Erythroblast (primary cell): ENCODE measurements at places on chromosomes 13 and 19.

DNA sequence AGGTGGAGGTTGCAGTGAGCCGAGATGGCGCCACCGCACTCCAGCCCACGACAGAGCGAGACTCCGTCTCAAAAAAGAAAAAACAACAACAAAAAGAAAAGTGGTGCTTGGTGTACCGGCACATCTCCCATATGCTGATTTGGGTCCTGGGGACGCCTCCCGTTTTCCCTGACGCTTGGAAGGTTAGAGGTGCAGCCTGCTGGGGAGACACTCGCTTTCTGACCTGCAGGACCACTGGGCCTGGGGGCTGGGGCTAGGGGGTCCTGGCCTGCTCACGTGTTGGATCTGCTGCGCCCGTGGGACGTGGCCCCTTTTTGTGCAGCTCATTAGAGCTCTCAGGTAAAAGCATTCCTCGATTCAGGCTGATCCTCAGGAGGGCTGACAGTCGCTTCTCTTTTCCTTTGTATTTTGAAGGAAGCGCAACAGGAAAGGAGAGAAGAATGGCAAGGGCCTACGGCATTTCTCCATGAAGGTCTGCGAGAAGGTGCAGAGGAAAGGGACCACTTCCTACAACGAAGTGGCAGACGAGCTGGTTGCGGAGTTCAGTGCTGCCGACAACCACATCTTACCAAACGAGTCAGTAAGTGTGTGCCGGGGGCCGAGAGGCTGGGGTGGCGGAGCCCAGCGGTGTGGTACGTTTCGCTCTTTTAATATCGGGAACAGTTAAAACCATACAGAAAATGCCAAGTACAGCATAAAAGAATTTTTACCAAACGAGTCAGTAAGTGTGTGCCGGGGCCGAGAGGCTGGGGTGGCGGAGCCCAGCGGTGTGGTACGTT, 25.1 kb downstream of the ATP4B start:
- no peak for DNase-seq

DNA sequence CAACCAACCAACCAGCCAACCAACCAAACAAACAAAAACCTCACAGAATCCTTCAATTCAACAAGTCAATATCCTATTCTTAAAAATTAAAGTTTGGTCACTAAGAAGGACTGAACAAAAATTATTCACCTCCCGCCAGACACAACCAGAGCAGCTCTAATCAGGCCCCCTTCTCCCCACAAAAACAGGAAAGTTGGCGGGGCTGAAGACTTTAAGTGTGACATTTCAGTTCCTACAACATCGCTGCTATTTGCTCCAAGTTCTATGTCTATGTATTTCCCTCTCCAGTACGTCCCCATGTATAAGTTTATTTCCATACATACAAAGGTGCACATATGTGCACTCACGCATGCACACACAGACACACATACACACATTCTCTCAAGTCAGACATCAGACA, 32.8 kb upstream of the STK24 start:
- DNase-seq = no peak

- DNase-seq = peak; percentile 66
Measured at GRCh38 chr13:60431108-60431700, 34.2 kb downstream of the TDRD3 start.

GRCh38 chr13:90232291-90232690, 1115.2 kb upstream of the MIR17HG start:
- no peak for DNase-seq

DNA sequence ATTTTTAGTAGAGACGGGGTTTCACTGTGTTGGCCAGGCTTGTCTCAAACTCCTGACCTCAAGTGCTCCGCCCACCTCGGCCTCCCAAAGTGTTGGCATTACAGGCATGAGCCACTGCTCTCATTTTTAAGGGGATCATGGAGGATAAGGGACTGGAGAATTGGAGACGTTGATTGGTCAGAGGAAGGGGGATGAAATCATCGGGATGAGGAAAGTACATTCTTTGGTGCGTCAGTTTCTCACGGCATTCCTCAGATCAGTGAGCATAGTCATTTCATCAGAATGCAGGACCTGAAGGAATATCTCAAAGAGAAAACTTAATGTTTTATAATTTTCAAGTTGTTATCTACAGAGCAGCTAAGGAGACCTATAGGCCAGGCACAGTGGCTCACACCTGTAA, 14.0 kb downstream of the ZNF114 start:
- no peak for DNase-seq

DNA sequence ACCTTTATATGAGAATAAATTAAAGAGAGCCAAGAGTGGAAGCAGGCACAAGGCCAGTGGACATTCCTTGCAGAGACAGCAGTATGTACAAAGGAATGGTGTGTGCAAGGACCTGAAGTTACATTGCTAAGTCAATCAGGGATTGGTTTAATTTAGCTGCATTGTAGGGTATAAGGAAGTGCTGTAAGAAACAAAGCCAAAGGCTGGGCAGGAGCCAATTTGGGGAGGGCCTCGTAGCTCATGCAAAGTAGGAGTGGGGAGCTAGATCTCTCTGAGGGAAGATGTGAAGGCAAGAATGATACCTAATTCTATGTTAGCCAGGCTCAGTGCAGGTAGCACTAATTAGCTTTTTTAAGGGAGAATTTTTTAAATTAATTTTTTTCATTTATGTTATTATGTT, 76.7 kb downstream of the SLAIN1 start:
- DNase-seq = no peak

DNA sequence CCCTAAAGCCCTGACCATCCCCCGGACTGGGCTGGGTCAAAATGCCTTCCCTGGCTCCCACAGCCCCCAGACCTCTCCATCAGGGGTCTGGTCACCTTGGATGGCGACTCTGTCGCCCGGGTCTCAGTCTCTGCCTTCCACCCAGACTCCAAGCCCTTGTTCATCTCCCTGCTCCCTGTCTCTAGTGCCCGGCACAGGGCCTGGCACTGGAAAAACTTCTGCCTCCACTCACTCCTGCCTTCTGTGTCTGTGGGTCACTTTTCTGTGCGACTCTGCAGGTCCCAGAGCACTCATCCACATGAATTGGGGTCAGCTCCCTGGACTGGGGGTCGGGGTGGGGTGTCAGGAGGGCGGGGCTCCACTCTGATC, 1.1 kb downstream of the ZNF787 start:
- no peak for DNase-seq

GRCh38 chr13:66644855-66645460, 585.2 kb downstream of the PCDH9 start:
- DNase-seq = no peak

GRCh38 chr13:75325711-75326110, 156.3 kb downstream of the TBC1D4 start:
- DNase-seq = no peak

DNA sequence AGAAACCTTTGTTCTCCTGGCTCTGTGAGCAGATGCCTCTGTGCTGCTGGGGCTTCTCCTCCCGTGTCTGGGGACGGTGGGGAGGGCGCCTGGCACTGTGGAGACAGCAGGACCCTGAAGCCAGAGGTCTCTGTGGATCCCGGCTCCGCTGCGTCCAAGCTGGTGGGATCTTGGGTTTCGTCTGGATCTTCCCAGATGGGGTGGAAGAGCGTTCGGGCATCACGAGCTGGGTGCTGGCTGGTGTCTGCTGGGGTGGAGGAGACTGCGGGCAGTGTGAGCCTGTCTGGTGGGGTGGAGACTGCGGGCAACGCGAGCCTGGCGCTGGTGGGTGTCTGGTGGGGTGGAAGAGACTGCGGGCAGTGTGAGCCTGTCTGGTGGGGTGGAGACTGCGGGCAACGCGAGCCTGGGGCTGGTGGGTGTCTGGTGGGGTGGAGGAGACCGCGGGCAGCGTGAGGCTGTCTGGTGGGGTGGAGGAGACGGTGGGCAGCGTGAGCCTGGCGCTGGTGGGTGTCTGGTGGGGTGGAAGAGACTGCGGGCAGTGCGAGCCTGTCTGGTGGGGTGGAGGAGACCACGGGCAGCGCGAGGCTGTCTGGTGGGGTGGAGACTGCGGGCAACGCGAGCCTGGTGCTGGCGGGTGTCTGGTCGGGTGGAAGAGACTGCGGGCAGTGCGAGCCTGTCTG, 5.6 kb downstream of the TEX29 start:
- no peak for DNase-seq

DNA sequence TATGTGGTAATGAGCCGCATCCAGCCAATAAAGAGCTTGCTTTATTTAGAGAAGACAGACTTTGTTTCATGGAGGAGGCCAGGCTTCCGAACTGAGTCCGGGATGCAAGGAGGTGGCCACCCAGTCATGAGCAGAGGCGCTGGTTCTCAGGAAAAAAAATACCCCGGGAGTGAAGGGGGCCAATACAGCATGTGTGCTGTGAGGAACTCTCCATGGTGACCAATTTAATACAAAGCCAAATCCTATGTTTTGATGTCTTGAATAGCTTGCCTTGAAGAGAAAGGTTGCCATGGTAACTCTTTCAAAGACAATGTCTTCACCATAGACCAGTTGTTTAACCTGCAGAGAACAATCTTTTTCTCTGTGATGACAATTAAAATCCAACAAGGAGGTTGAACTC, 43.4 kb upstream of the PDCD5 start:
- no peak for DNase-seq

DNA sequence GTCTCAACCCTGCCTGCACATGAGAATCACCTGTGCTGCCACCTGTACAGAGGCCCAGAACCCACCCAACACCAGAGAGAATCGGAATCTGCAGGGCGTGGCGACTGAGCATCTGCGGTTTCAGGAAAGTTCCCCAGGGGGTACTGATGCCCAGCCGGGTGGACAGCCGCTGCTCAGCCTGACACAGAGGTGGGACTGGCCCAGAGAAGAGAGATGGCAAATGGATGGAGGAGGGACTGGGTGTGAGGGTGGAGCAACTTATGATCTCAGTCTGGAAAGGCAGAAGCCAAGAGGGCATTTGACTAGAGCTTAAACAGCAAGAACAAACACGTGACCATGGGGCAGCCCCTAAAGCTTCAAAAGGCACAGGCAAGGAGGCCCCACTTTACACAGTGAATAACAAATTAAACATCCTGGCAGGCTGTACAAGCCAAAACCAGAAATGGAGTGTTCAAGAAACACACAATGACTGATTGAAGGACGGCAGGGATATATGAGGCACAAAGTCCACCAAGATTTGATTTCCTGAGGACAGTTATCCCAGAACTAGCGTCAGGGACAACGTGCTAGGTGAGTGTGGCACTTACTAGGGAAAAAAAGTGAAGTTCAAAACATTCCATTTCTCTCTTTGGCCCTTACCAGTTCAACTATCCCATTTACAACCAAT, 3.1 kb downstream of the RANBP3 start:
- DNase-seq = no peak

GRCh38 chr19:39140594-39140993, 15.0 kb downstream of the PAK4 start:
- no peak for DNase-seq

DNA sequence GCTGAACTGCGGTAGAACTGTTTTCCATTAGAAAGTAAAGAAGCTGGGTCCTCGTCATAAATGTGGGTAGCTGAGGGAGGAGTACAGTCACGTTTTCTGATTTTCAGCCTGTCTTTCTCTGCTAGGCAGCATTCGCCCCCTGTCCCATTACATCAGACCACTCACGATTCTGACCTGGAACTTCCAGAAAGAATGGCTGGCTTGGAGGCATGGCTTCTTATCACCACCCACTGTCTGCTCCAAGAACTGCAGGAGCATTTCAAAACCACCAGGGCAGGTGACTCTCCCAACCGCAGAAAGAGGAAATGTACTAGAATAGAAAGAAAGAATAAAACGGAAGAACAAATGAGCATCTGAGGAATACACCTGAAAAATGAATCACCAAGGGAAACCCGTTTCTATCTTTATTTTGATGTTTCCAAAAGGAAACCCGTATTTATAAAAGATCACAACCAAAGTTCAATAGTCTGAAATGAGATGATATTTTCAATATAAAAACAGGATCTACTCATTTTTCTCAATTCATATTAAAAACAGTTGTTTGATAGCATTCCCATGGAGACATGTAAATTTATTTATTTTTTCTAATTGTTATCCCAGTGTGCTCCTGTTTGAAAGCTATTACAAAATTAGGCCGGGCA, 22.1 kb upstream of the POMP start:
- DNase-seq = peak; percentile 57

- peak; percentile 26 for DNase-seq
Measured at GRCh38 chr13:40922437-40923040, 96.6 kb downstream of the ELF1 start.

DNA sequence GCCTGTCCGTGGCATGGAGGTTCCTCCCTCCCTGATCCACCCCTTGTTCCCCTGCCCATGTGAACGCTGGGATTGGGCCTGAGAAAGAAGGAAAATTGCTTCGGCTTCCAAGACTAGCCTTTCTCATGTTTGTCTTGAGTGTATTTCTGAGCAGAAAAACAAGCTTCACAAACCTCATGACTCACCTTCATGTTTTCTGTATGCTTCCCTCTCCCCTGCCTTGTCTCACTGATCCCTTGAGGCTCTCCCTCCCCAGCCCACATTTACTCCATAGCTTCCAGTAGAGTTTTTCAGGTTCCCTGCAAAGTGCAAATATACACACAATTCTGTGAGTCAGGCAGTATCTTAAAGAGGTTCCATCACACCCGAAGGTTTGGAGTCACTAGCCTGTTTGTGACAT, 572.4 kb downstream of the UQCRFS1 start:
- no peak for DNase-seq

- no peak for DNase-seq
Measured at GRCh38 chr19:38502410-38503076, 69.1 kb downstream of the RYR1 start.

DNA sequence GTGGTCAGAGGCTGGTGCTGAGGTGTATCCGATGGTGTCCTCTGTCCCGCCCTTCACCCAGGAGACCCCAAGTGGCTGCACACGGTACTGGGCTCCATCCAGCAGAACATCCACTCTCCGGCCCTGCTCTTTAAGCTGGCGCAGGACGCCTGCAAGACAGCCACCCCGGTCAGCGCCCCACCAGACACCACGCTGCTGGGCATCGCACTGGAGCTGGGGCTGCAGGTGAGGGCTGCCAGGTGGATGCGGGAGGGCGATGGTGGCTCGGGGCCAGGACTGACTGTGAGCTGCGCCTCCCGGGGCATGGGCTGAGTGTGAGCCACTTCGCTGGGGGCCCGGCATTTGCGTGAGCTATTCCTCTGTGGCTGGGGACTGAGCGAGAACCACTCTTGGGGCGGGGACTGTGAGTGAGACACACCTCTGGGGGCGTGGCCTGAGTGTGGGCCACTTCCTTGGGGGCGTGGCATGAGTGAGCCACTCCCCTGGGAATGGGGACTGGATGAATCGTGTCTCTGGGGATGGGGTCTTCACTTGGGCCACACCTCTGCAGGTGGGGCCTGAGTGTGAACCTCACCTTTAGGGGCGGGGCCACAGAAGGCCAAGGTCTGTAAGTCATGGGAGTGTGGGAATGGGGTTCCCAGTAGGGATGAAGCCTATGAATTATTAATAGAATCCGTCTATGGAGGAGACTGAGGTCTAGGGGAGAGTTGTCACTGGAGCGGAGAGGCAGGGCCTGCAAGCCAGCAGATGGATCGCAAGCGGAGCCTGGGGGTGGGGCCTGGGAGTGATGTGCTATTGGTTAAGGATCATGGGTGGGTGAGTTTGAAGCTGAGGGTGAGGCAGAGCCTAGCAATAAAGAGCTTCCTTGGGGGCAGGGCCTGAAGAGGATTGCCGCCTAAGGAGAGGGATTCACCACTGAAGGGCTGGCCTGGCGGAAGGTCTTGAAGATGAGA, 30.5 kb downstream of the ZSWIM4 start:
- peak; percentile 28 for DNase-seq

- no peak for DNase-seq
Measured at GRCh38 chr13:39527301-39527700, 75.7 kb downstream of the LHFPL6 start.

- DNase-seq = no peak
Measured at GRCh38 chr13:61795580-61795979, 379.9 kb upstream of the PCDH20 start.

- peak; percentile 63 for DNase-seq
Measured at GRCh38 chr19:54448040-54448773, 792 bp upstream of the LENG8 start.
